ENCODE measurements at places on chromosomes 3 and 15. TPM values are rescaled to one million over a fixed set of nuclear protein-coding genes. Genes with fewer than 3 reads are reported as not detected.

Gene DCUN1D1
- 10.4 TPM for total RNA-seq

Gene UBAP1L
- total RNA-seq, result 1.8 TPM

GRCh38 chr3:141261472-141262307, 30.1 kb downstream of the PXYLP1 start:
- H3K27me3 ChIP-seq, result no peaks in the 10 kb centered on the region
- H3K27ac ChIP-seq, result no peak overlapping the region
- H3K4me1 ChIP-seq, result no peaks in the 10 kb centered on the region
- peaks cover 17% of the 10 kb centered on the region for H3K36me3 ChIP-seq
- H3K4me3 ChIP-seq, result no peak overlapping the region

Gene HDC
- total RNA-seq, result 92.2 TPM

Gene TJP1
- 79.4 TPM for total RNA-seq

Measured in stomach (tissue), 19 donors.